ENCODE measurements at places on chromosomes 1 and 21.

- DNase-seq, result no peak
Observed at GRCh38 chr1:95089650-95090287, 17.0 kb upstream of the ALG14 start.

DNA sequence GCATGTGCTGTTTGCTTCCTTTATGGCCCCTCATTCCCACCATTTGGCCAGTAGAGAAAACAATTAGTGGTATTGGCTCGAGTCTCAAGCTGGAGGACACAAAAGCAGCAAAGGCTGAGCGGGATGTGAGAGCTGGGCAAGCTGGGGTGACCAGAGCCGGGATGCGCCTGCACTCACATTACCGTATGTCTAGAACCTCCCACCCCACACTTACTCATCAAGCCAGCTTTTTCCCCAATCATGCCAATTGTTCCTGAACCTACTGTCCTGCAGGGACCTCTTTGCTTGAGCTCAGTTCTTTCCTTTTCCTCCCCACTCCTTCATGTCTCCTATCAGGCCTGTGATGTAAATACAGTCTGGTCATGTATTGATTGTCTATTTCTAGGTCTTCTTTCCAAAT lies 45.9 kb downstream of the KIRREL1 start:
- no peak for DNase-seq

GRCh38 chr1:110047463-110047862 lies 13.0 kb downstream of the STRIP1 start:
- no peak for DNase-seq

GRCh38 chr1:156401041-156401574 lies 32.1 kb downstream of the RHBG start:
- DNase-seq, result no peak

GRCh38 chr1:59678040-59678439 lies 136.7 kb upstream of the HOOK1 start:
- no peak for DNase-seq

DNA sequence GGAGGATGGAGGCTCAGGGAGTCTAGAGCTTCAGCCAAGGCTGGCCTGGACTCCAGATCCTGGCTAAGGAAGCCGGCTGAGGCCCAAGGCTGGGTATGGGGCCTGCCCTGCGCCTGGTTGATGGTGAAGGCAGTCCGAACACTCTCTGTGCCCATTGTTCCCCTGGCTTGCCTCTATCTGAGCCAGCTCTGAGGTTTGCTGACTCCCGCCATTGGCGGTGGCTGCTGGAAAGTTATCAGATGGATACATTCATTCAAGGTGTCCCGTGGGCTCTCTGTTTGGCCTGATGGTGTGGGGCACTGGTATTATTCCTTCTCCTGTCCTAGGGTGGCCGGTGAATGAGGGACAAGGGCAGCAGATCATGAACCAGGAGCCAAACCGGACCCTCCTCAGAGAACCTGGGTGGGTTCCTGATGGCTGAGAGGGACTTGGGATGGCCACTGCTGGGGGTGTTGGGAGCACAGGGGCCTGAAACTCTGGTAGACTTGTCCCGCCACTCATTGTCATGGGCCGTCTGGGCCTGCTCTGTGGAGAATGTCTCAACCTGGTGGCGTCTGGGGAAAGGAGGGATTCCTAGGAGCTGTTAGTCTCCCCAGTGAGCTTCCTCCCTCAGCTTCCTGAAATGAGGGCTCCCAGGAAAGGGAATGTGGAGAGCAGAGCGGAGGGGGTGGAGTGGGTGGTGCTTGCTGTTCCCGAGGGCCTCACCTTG lies 22.2 kb downstream of the SLC26A9 start:
- no peak for DNase-seq

DNA sequence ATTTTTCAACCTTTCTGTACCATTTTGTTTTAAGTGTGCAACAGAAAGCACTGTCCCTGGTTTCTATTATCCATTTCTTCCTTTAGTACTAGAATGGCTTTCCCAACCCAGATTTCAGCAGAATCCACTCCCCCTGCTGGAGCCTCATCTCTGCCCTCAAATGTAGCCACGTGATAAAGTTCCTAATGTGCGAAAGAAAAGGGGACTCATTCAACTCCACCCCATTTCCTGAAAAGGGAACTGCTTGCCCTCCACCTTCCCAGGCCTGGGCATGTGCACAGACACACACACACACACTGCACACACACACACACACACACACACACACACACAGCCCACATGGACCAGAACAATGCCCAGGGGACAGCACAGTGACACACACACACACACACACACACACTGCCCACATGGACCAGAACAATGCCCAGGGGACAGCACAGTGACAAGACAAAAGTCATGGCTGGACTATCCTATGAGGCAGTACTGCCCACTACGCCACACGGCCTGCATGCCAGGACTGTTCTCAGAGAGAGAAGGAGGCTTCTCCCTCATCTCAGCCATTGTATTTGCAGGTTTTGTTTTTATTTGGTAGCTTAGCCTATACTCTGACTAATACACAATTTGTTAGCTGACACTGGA lies 33.2 kb downstream of the PACC1 start:
- DNase-seq, result no peak

DNA sequence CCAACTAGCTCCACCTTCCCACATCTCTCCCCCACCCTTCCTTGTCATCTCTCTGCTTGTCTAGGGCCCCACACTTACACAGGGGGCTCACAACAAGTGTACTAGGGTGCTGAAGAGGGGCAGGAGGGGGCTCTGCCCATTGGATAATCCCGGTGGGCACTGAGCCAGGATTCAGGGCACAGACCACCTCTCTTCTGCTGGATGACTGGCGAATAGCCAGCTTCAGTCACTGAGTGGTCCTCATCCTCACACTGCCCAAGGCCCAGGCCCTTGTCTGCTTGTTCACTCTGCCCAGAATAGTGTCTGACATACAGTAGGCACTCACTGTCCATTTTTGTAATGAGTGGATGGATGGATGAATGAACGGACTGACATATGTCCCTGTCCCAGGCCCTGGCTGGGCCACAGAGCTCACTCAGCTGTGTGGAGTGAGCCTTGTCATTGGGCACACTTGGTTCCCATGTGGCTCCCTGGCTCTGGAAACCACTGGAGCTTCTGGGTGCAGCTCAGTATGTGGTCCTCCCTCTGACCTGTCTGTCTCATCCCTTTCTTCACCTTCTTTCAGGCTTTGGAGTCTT lies 36.6 kb downstream of the FOXO6 start:
- DNase-seq, result no peak

DNA sequence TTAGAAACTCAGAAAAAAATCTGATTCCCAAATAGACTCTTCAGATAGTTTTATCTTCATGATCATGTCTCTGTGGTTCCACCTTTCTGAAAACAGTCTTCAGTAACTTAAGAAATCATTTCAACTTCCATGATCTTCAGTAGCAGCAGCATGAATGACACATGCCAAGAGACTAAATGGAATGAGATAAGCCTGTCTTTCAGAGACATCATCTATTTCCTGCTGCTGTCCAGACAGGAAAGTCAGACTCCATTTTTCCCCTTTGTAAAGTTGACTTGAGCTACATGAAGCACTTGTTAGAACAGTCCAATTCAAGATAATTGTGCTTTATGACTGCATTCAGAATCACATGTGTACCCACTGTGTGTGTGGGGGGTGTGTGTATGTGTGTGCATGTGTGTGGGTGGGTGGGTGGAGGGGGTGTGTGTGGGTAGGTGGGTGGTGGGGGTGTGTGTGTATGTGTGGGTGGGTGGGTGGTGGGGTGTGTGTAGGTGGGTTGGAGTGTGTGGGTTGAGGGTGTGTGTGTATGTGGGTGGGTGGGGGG lies 58.8 kb downstream of the CLIC4 start:
- DNase-seq, result no peak

DNA sequence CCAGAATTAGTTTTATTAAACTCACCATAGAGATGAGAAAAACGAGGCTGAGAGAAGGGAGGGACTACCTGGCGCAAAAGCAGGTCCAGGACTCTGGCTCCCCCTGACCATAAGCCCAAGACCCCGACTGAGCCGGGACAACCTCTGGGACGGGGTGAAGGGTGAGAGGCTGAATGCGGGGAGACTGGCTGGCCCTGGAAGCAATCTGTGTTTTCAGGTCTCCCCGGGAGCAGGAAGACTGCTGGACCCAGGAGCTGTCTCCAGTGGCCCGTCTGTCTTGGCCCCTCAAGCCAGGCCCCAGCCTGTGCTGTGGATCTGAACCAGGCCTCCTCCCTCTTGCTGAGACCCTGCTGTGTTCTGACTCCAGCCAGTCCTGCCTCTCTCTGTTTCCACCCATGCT lies 240.8 kb downstream of the TRABD2B start:
- DNase-seq, result no peak

DNA sequence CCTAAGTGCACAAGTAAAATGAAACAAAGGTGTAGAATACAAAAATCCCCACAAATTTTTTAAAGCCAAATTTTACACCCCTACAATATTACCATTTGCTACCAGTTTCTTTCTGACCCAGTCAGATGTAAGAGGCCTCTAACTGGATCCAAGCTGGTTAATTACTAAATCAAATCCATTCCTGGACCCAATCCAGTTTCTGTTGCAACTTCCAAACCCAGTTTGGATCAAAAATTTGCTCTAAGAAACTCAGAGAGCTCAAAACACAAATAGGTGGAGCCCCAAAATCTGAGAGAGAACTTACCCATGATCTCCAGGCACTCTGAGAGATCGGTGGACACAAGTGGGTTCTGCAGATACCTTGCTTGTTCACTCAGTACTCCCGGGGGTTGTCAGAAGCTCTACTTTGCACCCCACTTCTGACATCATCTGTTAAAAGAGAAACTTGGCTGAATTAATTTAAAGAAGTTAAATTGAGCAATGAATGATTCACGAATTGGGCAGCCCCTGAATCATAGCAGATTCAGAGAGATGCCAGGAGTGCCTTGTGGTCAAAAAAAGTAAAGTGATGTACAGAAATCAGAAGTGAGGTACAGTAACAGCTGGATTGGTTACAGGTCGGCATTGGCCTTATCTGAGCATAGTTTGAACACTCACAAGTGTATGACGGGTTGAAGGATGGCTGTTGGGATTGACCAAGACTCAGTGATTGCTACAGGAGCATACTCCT lies 448.0 kb downstream of the KCNT2 start:
- no peak for DNase-seq

GRCh38 chr1:47867438-47868347 lies 129.5 kb downstream of the TRABD2B start:
- DNase-seq, result no peak

DNA sequence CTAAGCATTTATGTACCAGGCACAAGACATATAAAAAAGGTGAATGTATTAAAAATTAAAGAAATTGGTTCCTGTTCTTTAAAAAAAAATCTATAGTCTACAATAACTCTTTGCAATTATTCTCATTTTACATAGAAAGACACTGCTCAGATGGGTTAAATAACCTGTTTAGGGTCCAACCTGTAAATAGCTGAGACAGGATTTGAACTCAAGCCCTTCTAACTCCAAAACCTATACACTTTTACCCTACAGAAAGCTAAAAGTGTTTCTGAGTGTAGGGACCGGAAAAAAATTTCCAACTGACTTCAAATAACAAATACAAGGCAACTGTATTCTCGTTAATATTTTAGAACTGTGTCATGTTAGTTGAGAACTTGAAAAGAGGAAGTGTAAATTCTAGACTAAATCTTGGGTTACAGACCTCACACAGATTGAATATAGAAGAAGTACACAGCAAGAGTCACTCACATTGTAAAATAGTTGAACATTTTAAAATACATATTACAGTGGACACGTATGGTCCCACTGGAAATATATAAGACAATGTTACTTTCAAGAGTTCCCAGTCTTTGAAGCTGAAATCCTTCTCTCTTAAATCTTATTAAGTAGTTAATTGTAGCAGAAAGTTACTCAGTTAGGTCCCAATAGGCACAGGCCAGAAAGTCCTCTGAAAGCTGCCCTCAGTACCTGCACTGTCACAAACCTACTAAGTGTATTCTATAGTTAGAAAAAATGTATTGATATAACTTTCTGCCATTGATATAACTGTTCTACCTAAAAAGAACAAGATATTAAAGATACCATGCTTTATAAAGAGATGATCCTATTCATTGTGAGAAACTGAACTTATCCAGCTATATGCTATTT lies 7.3 kb downstream of the EDEM3 start:
- no peak for DNase-seq

GRCh38 chr21:40803101-40803500 lies 43.9 kb downstream of the DSCAM start:
- DNase-seq, result no peak

Measured in stimulated activated effector memory CD8-positive, alpha-beta T cell treated with anti-CD3 and anti-CD28 coated beads, Interleukin-12 subunit alpha, Interleukin-12 subunit beta, amount 100 ng/mL, for 72 hours (primary cell).